Naive thymus-derived CD8-positive, alpha-beta T cell (primary cell): ENCODE measurements at places on chromosomes 7 and 10.

DNA sequence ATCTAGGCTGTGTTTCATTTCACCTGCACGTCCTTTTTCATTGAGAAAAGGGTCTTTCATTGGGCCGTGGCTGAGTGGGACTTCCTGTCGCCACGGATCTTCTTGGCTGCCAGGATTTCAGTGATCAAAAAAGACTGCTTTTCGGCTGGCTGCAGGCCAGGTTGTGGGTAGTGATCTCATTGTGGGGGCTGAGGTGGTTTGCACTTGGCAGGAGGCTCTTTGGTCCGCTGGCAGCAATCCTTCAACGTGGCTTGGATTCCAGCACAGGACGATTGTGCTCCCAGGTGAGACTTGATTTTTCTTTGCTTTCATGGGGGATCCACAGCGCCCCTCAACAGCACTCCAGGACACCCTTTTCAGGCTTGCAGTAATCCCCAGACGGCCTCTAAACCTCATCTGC is 29.0 kb upstream of the ZNF273 start:
- no peak for DNase-seq

DNA sequence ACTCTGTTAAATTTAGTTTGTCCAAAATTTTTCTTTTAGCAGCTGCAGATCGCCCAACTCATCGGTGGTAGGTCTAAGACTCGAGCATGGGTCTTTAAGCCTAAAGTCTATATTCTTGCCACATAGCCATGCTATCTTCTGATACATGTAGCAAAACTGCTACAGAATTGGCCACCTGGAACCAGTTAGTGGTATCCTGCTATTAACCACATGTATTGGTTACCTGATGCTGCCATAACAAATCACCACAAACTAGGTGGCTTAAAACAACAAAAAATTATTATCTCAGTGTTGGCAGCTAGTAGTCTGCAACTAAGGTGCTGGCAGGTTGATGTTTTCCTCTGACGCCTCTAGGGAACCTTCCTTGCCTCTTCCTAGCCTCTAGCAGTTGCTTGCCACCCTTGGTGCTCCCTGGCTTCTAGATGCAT is 96.7 kb upstream of the PIK3CG start:
- DNase-seq = no peak

DNA sequence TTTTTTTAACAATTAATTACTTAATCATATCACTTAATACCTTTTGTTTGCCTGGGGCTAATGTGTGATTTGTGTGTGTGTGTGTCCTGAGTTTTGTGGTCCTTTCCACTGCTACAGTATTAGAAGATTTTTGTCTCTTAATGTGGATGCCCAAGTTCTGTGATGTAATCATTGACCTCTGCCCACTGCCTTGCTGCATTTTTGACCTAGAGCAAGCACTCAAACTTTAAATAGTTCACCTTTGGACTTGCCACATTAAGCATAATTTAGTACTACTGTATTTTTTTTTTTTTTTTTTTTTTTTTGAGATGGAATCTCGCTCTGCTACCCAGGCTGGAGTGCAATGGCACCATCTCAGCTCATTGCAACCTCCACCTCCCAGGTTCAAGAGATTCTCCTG is 52.7 kb downstream of the VCL start:
- no peak for DNase-seq

DNA sequence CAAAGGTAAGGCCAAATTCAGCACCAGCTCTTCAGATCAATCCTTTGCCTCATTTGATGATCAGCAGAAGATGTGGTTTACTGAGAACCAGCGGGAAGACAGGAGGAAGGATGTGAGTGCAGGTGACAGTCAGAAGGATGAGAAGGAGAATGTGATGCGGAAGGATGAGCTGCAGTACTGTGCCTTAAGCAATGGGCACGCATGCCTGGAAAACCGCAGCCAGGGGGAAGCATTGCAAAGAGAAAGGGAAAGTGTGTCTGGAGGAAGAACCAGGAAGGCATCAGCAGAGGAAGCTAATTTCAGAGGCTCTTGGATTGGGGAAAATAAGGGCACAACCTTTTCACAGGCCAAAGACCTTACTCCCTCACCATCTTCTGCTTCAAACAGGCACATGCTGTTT is 25.7 kb downstream of the C10orf71 start:
- no peak for DNase-seq

DNA sequence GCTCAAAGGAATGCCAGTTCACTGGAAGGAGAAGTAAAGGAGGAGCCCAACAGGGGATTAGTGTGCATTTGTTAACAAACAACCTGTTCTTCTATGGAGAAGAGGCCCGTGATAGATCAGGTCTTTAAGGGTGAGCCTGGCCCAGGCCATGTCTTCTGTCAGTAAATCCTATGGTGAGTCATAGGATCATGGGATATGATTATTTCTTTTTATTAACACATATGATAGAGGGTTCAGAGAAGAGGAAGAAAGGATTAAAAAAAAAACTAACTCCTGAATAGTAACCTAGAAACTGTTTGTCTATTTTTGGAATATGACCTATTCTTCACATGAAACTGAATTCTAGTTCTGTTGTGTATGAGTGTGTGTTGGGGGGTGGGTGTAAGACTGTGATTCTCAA is 70.4 kb downstream of the GPR158 start:
- no peak for DNase-seq
